IMR-90 (cell line): ENCODE measurements at places on chromosomes 5 and 9. TPM values are rescaled to one million over a fixed set of nuclear protein-coding genes. Genes with fewer than 3 reads are reported as not detected.
A peak's percentile ranks its signal among the peaks of the same experiment; 100 is the strongest.

DNA sequence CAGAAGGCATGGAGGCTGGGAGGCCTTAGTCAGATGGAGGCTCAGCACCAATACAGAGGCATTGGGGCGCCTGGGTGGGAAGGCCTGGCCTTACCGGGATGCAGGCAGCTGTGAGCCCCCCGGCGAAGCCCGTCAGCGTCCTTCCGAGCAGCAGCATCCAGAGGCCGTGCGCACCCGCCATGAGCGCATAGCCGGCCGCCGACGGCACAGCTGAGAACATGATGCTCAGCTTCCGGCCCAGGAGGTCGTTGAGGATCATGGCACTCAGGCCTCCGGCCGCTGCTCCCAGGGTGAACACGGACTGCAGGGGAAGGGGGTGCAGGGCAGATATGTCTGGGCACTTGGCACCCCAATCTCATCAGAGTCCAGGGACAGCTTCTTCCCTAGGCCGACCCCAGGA lies 2.0 kb downstream of the SLC2A6 start:
- no peaks in the 10 kb centered on the region for H3K27me3 ChIP-seq
- no peaks in the 10 kb centered on the region; the same call in 1 of the 2 replicates for H3K36me3 ChIP-seq
- DNase-seq = no peak

Gene CDC20B
- not detected in 2 replicates for total RNA-seq

Gene CDX1
- 0.18 TPM in 1 of 2 replicates, not detected in the other for total RNA-seq

Gene PCDHA11
- under 0.01 TPM in 1 of 2 replicates, not detected in the other for total RNA-seq

- H3K27ac ChIP-seq = no peak overlapping the region
- no peaks in the 10 kb centered on the region for H3K4me1 ChIP-seq
- no peaks in the 10 kb centered on the region for H3K36me3 ChIP-seq
- H3K27me3 ChIP-seq = peaks cover 25% of the 10 kb centered on the region
Measured at GRCh38 chr9:113737517-113738271, 138.4 kb upstream of the ZNF618 start.

Gene GABRB2
- not detected in 2 replicates for total RNA-seq

- H3K4me3 ChIP-seq = no peak overlapping the region
- H3K4me1 ChIP-seq = no peaks in the 10 kb centered on the region
- no peaks in the 10 kb centered on the region for H3K36me3 ChIP-seq
- DNase-seq = no peak
- no peak overlapping the region for H3K27ac ChIP-seq
Measured at GRCh38 chr5:176819476-176819875, 9.1 kb downstream of the UNC5A start.

- peak; percentile 96 for DNase-seq
- H3K27ac ChIP-seq = peak overlapping the region; percentile 88
- peak overlapping the region; percentile 1; the same call in 1 of the 2 replicates for H3K4me3 ChIP-seq
Measured at GRCh38 chr5:150781706-150782614, 3.4 kb downstream of the SMIM3 start.

Gene LEAP2
- total RNA-seq = under 0.01 TPM in 2 replicates

GRCh38 chr5:75667586-75667985 lies 49.7 kb downstream of the POC5 start:
- H3K4me3 ChIP-seq = no peak overlapping the region
- no peak overlapping the region for H3K27ac ChIP-seq
- DNase-seq = no peak
- no peaks in the 10 kb centered on the region for H3K27me3 ChIP-seq
- H3K4me1 ChIP-seq = no peaks in the 10 kb centered on the region

Gene FOXD4L6
- not detected in 2 replicates for total RNA-seq

Gene TAF11L10
- total RNA-seq = not detected in 2 replicates

DNA sequence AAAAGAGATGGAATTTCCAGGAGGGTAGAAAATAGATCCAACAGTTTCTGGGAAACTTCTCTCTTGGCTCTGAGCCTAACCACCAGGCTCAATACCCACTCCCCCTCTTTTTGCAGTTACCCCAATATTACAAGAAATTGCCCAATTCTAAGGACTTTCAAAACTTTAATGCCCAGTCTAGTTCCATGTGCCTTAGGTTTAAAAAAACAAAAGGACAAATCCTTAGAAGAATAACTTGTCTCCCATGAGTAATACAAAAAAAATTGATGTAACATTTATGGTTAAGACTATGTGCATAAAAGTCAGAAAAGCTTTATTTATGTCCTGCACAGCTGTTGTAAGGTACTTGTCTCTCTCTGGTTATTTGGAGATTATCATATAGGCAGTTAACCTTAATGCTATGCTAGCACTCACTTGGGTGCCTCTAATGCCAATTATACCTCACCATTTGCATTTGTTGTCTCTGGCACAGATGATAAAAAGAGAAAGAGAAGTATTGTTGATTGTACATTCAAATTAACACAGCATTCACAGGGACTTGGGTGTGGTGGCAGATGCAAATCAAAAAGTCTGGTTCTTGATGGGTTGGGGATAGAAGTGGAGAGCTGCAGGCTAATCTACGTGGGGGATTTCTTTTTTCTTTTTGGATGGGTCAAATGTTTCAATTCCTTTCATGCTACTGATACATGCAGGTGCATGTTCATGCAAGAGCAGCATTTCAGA lies 159.4 kb downstream of the PIK3R1 start:
- no peaks in the 10 kb centered on the region; the same call in 1 of the 2 replicates for H3K27me3 ChIP-seq
- H3K4me1 ChIP-seq = no peaks in the 10 kb centered on the region
- H3K36me3 ChIP-seq = no peaks in the 10 kb centered on the region
- DNase-seq = no peak
- no peak overlapping the region for H3K27ac ChIP-seq

DNA sequence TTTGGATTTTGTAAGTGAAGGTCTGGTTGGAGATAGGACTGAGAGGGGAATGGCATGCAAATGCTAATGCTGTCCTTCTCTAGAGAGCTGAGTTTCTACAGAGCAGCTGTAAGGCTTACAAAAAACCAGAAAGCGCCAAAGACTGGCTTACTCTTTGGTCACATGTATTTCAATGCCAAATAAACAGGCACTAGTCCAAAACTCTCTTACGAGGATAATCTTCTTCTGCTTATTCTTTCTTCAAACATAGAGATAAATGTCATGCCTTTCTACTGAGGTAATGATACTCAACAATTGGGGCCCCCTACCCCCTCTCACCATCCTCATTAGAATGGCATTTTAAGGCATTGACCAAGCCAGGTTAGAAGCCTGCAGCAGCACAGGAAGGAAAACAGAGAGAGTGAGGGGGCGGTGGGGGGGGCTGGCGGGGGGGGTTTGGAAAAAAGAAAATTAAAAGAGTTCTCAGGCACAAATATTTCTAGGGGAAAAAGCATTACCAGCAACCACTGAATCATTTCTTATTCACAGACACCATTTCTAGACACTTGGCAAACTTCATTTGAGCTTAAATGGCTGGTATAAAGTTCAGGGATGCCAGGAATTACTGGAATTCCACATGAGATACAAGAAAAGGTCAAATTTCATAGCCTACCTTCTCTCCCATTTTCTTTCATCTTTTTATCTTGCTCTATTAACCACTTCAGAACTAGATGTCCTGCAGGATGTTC lies 34.0 kb downstream of the PUM3 start:
- peaks cover 20% of the 10 kb centered on the region for H3K4me1 ChIP-seq
- DNase-seq = peak; percentile 99
- peak overlapping the region; percentile 100; the same call in 1 of the 2 replicates for H3K27ac ChIP-seq
- peaks cover 24% of the 10 kb centered on the region for H3K36me3 ChIP-seq

GRCh38 chr5:125775896-125776295 lies 647.3 kb upstream of the GRAMD2B start:
- H3K27ac ChIP-seq = no peak overlapping the region
- no peaks in the 10 kb centered on the region for H3K4me1 ChIP-seq
- no peaks in the 10 kb centered on the region; the same call in 1 of the 2 replicates for H3K27me3 ChIP-seq
- DNase-seq = no peak

Gene NMUR2
- total RNA-seq = not detected in 2 replicates

DNA sequence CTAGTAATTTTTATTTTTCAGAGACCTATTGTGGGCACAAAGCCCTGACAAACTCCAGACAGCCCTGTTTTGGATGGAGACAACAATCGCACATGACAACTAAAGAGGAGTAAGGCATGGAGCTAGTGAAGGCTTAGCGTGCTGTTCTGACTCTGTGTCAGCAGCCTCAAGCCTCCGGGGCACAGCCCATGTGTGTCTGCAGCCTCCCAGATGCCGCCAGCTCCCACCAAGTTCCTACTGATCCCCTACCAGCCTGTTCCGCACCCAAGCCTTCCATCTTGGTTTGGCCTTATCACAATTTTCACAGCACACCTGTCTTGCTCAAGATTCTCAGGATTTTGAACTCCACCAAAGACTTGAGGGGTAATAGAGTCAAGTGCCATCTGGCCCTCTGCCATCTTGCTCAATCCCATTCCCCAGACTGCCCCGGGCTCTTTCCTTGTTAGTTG lies 70.3 kb upstream of the SH3PXD2B start:
- no peak overlapping the region for H3K27ac ChIP-seq
- no peaks in the 10 kb centered on the region for H3K36me3 ChIP-seq
- peaks cover 28% of the 10 kb centered on the region for H3K27me3 ChIP-seq
- DNase-seq = no peak
- no peak overlapping the region for H3K4me3 ChIP-seq
- H3K4me1 ChIP-seq = no peaks in the 10 kb centered on the region

DNA sequence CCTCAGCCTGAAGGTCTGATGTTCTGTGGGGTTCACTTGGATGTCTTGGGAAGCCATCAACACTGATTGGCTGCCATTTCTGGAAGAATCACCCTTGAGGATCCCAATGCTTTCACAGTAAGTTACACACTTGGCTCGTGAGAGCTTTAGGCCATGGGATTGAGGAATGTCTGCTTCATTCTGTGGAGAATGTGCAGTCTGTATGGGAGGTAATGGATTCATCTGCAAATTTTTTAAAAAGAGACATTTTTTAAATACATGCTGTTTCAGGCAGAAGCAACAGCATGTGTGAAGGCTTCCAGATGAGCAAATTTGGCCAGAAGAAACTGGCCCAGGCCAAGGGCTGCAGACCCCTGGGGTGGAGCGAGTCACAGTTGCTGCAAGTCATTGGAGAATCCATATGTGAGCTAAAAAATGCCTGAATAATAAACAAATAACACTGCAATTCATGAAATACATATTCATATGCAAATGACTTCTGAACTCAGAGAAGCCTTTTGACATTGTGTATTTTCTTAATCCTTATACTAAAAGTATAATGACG lies 146.3 kb upstream of the RASEF start:
- H3K27me3 ChIP-seq = no peaks in the 10 kb centered on the region
- no peaks in the 10 kb centered on the region for H3K4me1 ChIP-seq
- no peak for DNase-seq
- H3K36me3 ChIP-seq = no peaks in the 10 kb centered on the region
- H3K4me3 ChIP-seq = no peak overlapping the region
- no peak overlapping the region for H3K27ac ChIP-seq

DNA sequence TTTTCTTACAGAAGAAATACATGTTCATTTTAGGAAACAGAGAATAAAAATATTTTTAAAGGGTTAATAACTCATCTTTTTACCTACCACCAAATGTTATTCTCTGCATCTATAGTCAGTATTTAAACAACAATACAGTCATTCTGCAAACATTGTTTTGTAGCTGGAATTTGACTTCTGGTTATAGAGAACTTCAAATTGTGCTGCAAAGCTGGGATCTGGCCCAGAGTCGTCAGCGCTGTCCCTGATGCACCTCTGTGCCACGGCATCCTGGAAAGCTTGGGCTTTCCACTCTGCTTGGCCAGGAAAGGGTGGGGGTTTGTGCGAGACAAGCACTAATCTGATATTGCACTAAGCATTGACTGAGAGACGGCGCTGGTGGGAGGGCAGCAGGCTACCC lies 5.0 kb upstream of the GFPT2 start:
- no peak for DNase-seq
- H3K36me3 ChIP-seq = no peaks in the 10 kb centered on the region
- peaks cover 15% of the 10 kb centered on the region; the same call in 1 of the 2 replicates for H3K27me3 ChIP-seq
- H3K4me3 ChIP-seq = no peak overlapping the region

DNA sequence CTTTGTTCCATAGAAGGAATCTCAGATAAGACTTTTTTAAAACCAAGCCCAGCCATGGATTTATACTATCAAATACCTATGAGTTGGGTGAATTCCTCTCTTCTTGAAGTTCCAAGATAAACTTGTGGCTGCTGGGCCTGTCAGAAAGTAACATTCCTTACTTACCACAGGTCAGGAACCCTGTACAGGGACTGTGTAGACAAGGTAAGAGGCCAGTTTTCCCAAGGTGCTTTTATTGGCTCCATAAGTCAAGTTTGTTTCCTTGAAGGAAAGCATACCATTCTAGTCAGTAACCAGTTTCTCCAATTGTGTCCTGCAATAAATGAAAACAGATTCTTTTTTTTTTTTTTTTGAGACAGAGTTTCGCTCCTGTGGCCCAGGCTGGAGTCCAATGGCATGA lies 8.8 kb upstream of the CLTB start:
- peak; percentile 60 for DNase-seq
- no peak overlapping the region for H3K4me3 ChIP-seq
- H3K27ac ChIP-seq = no peak overlapping the region
- peaks cover 3% of the 10 kb centered on the region; the same call in 1 of the 2 replicates for H3K27me3 ChIP-seq
- H3K4me1 ChIP-seq = no peaks in the 10 kb centered on the region

- peaks cover 4% of the 10 kb centered on the region for H3K27me3 ChIP-seq
- DNase-seq = peak; percentile 86
- H3K36me3 ChIP-seq = no peaks in the 10 kb centered on the region
- H3K27ac ChIP-seq = no peak overlapping the region
- H3K4me1 ChIP-seq = peaks cover 4% of the 10 kb centered on the region; the same call in 1 of the 2 replicates
Measured at GRCh38 chr9:109507421-109507838, 9.3 kb upstream of the PTPN3 start.

Gene PJA2
- 70.6 and 112 TPM in 2 replicates for total RNA-seq

Gene FCN2
- total RNA-seq = not detected in 2 replicates

Gene PCDHA1
- under 0.01 TPM in 1 of 2 replicates, not detected in the other for total RNA-seq

Gene IFNA13
- not detected in 2 replicates for total RNA-seq

- H3K27ac ChIP-seq = no peak overlapping the region; the same call in 1 of the 2 replicates
- no peaks in the 10 kb centered on the region for H3K27me3 ChIP-seq
- peaks cover 20% of the 10 kb centered on the region for H3K4me1 ChIP-seq
- peaks cover 64% of the 10 kb centered on the region for H3K36me3 ChIP-seq
- no peak for DNase-seq
- H3K4me3 ChIP-seq = no peak overlapping the region
Measured at GRCh38 chr9:131436376-131436775, 42.5 kb downstream of the PRRC2B start.

GRCh38 chr5:50854082-50854481 lies 187.6 kb downstream of the PARP8 start:
- no peak overlapping the region for H3K27ac ChIP-seq
- no peak overlapping the region for H3K4me3 ChIP-seq
- no peaks in the 10 kb centered on the region for H3K36me3 ChIP-seq
- DNase-seq = no peak
- H3K27me3 ChIP-seq = no peaks in the 10 kb centered on the region
- no peaks in the 10 kb centered on the region for H3K4me1 ChIP-seq
